CD4-positive, alpha-beta T cell treated with Interleukin-2 at 100 ng/mL for 4 hours (primary cell): ENCODE measurements at places on chromosomes 2 and 18.

DNA sequence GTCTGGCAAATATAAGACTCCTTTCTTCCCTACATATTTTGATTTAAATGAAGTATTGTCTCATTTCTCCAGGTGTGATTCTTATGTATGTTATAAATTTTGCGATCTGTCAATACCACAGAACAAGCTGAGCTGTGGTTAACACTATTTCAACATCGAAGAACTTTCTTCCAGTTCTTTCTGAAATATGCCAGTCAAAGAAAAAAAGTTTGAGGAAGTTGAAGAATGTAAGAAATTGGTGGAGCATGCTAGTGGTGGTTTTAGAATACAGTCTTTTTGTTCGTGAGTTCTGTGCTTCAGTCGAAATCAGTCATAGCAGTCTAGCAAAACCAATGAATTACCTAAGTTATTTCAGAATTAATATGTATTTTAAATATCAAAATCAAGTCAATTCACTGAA is 8.6 kb upstream of the COBLL1 start:
- DNase-seq, result no peak

DNA sequence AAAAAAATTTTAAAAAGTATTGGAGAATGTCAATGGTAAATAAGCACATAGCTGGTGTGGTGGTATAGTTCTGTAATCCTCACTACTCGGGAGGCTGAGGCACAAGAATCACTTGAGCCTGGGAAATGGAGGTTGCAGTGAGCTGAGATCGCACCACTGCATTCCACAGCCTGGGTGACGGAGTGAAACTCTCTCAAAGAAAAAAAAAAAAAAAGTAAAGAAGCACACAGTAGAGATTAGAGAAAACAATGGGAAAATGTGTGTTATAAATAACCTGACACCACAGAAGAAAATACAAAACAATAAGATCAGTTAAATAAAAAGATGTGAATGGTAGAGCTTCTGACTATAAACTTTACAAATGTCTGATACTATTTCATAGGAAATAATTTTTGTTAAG is 163.7 kb upstream of the WDSUB1 start:
- no peak for DNase-seq

DNA sequence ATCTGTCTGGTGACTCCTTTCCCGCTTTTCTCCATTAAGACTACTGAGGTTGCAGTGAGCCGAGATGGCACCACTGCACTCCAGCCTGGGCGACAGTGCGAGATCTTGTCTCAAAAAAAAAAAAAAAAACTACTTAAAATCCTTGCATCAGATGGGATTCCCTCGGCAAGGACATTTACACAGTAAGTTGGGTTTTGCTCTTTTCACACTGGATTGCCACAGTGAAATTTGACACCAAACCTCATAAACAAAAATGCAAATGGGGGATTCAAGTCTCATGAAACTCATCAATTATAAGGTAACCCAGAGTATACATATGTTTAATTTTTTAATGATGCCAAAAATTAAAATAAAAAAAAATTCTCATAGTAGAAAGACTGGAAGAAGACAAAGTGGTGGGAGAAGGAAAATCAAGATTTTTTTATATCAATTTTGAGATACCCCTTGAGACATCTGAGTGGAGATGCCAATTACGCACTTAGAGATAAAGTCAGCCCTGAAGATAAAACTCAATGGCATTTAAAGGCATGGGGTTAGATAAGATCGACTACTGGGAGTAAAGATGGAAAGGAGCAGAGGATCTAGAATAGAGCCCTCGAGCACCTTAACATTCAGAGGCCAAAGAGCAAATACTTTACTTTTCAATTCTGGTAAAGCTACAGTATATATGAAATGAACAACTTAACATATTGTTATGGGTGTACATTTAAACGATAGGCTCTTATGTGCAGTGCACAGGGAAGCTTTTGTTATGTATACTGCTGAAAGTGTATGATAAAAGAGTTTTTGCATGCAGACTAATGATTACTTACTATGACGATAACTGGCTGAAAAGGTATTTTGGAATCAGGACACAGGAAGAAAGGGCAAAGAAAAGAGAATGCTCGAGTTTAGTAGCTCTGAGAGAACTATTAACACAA is 37.6 kb downstream of the CHMP3 start:
- no peak for DNase-seq

GRCh38 chr18:37361335-37362157 is 204.1 kb downstream of the CELF4 start:
- no peak for DNase-seq

- DNase-seq, result no peak
These were observed 6.4 kb downstream of the TNS1 start for GRCh38 chr2:217996361-217996760.

DNA sequence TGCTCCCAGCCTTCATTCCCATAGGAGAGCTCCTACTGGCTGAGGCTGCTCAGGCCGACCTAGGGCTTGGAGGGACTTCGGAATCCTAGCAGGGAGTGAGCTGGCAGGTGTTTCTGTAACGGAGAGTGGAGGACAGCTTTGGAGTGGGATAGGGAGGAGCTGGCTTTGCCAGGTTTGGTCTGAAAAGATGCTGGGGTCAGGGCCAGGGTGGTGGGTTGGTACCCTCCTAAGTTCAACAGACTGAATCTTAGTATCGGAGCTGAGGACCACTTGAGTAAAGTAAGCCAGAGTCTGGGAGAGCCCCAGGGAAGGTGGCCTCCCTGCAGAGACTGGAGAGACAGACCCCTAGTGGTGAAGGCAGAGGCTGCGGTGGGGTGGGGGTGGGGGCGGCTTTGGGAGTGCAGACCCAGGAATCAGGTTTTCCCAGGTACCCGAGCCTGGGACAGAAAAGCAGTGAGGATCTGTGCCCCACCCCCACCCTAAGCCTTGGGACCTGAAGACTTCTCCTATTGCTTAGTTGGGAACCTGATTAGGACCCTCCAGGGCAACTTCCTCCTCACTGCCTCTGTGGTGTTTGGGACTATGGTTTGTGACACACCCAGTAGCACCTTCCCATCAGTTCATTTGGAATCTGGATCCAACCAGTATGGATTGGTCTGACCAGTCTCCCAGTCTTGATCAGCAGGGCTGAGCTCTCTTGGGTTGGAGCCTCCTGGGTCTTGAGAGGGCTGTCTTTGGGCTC is 3.0 kb downstream of the CNNM4 start:
- no peak for DNase-seq

GRCh38 chr2:41216978-41217377 is 765.1 kb upstream of the SLC8A1 start:
- DNase-seq, result no peak

GRCh38 chr18:48126240-48126639 is 195.8 kb upstream of the SMAD2 start:
- no peak for DNase-seq

GRCh38 chr2:60882971-60883753 is 1.8 kb downstream of the REL start:
- DNase-seq, result peak; percentile 41

- DNase-seq, result no peak
These were observed 29.4 kb upstream of the GMPPA start for GRCh38 chr2:219469186-219469724.

DNA sequence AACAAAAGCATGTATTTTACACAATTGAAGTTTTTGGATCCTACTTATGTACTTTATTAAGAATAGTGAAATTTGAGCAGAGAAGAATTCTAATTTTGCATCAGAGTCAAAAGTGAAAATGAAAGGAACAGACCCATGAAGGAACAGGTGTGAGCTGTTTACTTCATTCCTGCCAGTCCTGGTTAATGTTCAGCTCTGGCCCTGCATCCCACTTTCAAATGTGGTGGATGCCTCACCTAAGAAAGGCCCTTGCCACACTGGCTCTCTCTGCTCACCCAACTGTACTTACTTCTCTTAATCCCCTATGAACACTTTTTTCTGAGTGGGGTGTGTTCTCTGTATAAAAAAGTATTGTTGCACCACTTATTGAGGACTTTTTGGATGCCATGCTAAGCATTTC is 22.2 kb downstream of the FAM110C start:
- no peak for DNase-seq
